T-helper 17 cell (primary cell): ENCODE measurements at places on chromosomes 2 and 18. TPM values are rescaled to one million over a fixed set of nuclear protein-coding genes. Genes with fewer than 3 reads are reported as not detected.
A peak's percentile ranks its signal among the peaks of the same experiment; 100 is the strongest.

Gene AGXT
- total RNA-seq = not detected

Gene SEPTIN10
- total RNA-seq = 6.2 TPM

Gene KCNE4
- not detected for total RNA-seq

Gene CENPA
- total RNA-seq = 0.50 TPM

Gene TUBA4A
- 107 TPM for total RNA-seq

Gene CNDP1
- total RNA-seq = 0.20 TPM

Gene RBMS1
- 108 TPM for total RNA-seq

Gene DES
- total RNA-seq = not detected

DNA sequence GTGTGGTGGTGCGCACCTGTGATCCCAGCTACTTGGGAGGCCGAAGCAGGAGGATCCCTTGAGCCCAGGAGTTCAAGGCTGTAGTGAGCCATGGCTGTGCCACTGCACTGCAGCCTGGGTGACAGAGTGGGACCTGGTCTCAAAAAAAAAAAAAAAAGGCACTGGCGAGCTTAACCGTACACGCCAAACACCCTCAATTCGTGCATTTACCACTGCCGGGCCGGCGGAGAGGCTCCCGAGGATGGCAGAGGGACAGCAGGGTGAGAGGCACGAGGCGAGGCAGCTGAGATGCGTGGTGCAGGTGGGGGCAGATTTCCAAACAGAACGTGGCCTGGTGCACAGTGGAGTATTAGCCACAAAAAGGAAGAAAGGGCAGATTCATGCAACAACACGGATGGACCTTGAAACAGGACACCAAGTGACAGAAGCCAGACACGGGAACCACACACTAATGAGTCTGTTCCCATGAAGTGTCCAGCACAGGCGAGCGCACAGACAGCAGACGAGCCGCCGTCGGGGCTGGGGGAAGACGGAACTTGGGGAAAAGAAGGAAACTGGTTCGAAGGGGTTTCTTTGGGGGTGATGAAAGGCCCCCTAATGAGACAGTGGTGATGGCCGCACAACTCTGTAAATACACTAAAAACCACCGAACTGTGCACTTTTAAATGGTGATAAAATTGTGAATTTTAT lies 27.4 kb downstream of the SLC66A2 start:
- no peak for DNase-seq
- no peak overlapping the region for H3K27ac ChIP-seq
- no peak overlapping the region for H3K4me3 ChIP-seq
- H3K27me3 ChIP-seq = no peaks in the 10 kb centered on the region
- peaks cover 2% of the 10 kb centered on the region for H3K4me1 ChIP-seq

GRCh38 chr2:240503848-240504247 lies 53.9 kb downstream of the ANKMY1 start:
- no peak overlapping the region for H3K4me3 ChIP-seq
- peaks cover 2% of the 10 kb centered on the region for H3K4me1 ChIP-seq
- no peaks in the 10 kb centered on the region for H3K27me3 ChIP-seq
- DNase-seq = no peak
- peaks cover 13% of the 10 kb centered on the region for H3K36me3 ChIP-seq
- H3K27ac ChIP-seq = no peak overlapping the region

DNA sequence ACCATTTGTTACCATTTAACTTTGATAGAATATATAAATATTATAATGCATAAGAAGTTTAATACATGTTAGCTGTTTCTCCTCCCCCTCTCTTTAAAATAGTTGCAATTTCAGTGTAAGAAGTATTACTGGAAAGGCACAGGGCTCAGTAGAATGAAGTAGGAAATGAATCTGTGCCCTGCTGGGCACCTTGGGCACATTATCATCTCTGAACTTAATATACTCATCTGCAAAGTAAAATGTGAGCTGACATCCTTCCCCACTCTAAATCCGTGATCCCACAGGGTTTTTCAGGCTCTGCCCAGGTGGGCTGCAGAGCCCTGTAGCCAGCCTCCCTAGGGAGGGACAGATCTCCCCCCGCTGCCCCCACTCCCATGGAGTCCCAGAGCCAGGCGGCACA lies 56.8 kb downstream of the DPP4 start:
- peaks cover 6% of the 10 kb centered on the region for H3K36me3 ChIP-seq
- no peaks in the 10 kb centered on the region for H3K27me3 ChIP-seq
- H3K4me3 ChIP-seq = no peak overlapping the region
- peak overlapping the region; percentile 93 for H3K27ac ChIP-seq

DNA sequence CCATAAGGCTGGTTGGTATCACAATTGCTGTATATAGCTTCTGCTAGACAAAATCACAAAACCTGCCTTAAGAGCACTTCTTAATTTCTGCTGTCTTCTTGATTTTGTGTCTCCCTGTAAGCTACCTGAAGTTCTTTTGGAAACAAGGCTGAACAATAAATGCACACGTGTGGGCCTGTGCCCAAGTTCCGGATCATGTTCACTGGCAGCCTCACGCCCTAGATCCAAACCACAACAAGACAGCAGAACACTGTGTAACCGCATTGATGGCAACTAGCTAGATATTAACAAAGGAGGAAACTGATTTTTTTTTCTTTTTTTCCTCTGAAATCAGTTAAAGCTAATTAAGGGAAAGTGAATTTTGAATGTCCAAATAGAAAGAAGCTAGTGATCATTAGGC lies 81.5 kb upstream of the LYPD6B start:
- H3K27ac ChIP-seq = no peak overlapping the region
- peaks cover 10% of the 10 kb centered on the region for H3K4me1 ChIP-seq
- peaks cover 18% of the 10 kb centered on the region for H3K36me3 ChIP-seq
- H3K27me3 ChIP-seq = no peaks in the 10 kb centered on the region
- H3K4me3 ChIP-seq = no peak overlapping the region

DNA sequence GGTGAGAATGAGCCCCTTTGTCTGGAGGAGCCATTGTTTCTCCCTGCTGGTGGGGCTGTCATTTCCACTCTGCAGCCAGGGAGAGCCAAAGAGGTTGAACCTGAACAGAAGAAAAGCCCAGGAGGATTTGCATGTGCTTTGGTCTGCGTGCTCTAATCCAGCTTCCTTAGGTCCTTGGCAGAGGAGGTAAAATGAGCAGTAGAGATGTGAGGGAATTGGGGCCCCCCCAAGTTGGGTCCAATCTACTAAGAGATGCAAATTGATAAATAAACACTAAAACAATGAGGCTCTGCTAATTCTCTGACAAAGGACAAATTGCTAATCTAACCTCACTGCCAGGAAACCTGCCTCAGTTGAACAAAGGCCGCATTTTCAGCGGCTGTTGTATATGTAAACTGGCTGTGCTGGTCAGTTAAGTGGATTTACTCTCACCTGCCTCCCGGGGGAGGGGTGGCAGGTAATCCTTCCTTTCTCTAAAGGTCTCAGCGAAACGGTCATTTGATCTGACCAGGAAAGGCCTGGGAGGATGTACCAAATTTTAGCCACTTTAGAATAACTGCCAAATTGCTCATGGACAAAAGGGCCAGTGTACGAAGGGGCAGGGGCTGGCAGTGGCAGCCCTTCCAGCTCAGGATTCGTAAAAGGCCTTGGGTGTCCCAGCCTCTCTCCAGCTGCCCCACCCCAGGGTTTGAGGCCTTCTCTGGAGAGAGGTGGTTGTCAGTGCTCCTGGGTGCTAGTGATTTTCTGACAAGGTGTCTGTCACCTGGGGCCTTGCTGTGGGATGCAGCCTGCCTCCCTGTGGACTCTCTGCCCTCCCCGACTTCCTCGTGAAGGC lies 193.6 kb downstream of the MIB1 start:
- no peak overlapping the region for H3K27ac ChIP-seq
- no peaks in the 10 kb centered on the region for H3K4me1 ChIP-seq
- no peak for DNase-seq

DNA sequence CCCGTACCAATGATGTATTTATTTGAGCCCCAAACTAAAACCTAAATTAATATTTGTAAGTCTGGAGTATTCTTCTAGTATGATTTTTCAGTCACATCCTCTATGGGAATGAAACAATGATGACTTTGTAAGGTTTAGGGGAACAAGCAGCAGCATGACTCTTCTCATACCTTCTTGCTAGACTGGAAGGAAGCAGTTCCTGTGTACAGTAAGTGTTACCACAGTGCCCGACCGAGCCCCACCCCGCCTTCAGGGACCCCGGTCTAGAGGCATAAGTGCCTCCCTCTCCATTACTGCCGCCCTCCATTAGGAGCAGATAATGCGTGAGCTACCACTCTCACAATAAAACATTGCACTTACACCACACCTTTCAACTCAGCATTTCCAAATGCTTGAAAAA lies 599.3 kb downstream of the ARHGAP15 start:
- no peaks in the 10 kb centered on the region for H3K27me3 ChIP-seq
- H3K27ac ChIP-seq = peak overlapping the region; percentile 82
- H3K36me3 ChIP-seq = peaks cover 3% of the 10 kb centered on the region
- peaks cover 54% of the 10 kb centered on the region for H3K4me1 ChIP-seq
- no peak overlapping the region for H3K4me3 ChIP-seq

- DNase-seq = no peak
- peaks cover 2% of the 10 kb centered on the region for H3K36me3 ChIP-seq
- H3K27ac ChIP-seq = no peak overlapping the region
- H3K4me1 ChIP-seq = peaks cover 21% of the 10 kb centered on the region
- no peaks in the 10 kb centered on the region for H3K27me3 ChIP-seq
- no peak overlapping the region for H3K4me3 ChIP-seq
Observed at GRCh38 chr2:96928277-96928781, 58.1 kb downstream of the FAM178B start.

DNA sequence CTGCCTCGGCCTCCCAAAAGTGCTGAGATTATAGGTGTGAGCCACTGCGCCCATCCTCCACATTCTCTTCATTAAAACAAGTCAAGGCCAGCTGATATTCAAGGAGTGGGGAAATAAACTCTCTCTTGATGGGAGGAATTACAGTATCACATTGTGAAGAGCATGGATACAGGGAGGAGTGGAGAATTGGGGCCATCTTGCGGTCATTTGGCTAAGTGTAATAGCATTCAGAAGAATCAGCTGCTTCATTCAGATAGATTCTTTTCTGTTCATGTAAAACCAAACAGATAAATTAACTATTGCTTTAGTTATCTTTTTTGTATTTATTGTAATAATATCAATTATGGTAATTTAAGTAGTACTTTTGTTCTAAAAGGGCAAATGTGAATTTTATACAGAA lies 156.3 kb downstream of the UBR3 start:
- no peaks in the 10 kb centered on the region for H3K27me3 ChIP-seq
- no peak for DNase-seq
- peaks cover 3% of the 10 kb centered on the region for H3K36me3 ChIP-seq
- no peak overlapping the region for H3K4me3 ChIP-seq
- peaks cover 7% of the 10 kb centered on the region for H3K4me1 ChIP-seq
- H3K27ac ChIP-seq = no peak overlapping the region

DNA sequence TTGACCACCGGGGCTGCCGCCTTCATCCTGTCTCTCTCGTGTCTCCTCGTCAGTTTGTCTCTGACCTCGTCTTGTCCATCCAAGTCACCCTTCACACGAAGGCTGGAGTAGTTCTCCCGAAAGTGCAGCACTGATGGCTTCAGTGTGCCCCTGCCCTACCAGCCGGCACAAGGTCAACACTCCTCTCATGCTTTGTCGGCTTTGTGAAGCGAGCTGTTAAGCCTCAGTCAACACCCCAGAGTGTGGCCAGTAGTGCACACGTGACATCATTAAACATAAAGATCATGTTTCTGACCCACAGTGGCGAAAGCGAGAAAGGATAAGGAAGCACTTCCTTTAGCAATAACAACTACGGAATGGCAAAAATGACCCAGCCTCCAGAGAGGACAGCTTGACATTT lies 23.2 kb downstream of the ACKR3 start:
- no peak for DNase-seq
- H3K36me3 ChIP-seq = no peaks in the 10 kb centered on the region
- H3K4me3 ChIP-seq = no peak overlapping the region
- no peak overlapping the region for H3K27ac ChIP-seq
- H3K4me1 ChIP-seq = no peaks in the 10 kb centered on the region
- no peaks in the 10 kb centered on the region for H3K27me3 ChIP-seq

DNA sequence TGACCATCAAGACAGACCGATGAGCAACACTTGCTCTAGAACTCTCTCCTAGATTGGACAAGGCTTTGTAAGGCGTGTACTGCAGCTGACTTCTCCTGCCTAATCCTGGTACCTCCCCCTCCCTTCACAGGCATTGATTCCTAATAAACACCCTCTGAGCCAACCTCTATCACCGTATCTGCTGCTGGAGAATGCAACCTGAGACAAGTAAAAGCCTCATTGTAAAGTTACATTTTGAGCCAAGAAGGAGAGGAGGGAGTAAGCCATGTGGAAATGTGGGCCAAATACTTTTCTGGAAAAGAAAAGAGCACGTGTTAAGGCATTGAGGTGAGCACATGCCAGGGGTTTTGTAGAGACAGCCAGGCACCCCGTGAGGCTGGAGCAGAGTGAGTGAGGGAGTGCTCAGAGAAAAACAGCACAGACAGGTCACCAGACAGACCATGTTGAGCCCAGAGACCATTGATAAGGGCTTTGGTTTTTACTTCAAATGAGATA lies 2.6 kb upstream of the WDFY1 start:
- DNase-seq = no peak
- H3K4me3 ChIP-seq = no peak overlapping the region
- H3K36me3 ChIP-seq = peaks cover 4% of the 10 kb centered on the region
- H3K27me3 ChIP-seq = no peaks in the 10 kb centered on the region
- peak overlapping the region; percentile 85 for H3K27ac ChIP-seq

- H3K36me3 ChIP-seq = peaks cover 13% of the 10 kb centered on the region
- H3K4me3 ChIP-seq = peak overlapping the region; percentile 97
- H3K4me1 ChIP-seq = peaks cover 47% of the 10 kb centered on the region
- DNase-seq = peak; percentile 77
Observed at GRCh38 chr2:136118819-136119716, 1.1 kb upstream of the CXCR4 start.

DNA sequence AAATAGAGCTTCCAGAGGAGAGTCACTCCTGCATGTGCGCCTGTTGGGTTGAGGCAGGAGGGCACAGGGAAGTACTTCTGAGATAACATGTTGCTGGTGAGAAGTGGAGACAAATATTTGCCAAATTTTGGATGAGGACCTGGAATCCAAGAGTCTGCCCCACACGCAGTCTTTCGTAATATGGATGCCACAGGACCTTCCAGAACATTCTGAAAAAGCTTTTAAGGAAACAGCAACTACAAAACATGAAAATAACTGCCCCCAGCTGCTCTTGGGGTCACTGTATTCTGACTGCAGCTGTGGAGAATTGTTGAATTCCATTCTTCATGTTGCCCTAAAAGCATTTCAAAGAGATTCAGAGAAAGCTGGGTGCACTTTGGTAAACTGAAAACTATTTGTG lies 227.5 kb downstream of the C1D start:
- H3K4me1 ChIP-seq = peaks cover 3% of the 10 kb centered on the region
- peaks cover 18% of the 10 kb centered on the region for H3K27me3 ChIP-seq

DNA sequence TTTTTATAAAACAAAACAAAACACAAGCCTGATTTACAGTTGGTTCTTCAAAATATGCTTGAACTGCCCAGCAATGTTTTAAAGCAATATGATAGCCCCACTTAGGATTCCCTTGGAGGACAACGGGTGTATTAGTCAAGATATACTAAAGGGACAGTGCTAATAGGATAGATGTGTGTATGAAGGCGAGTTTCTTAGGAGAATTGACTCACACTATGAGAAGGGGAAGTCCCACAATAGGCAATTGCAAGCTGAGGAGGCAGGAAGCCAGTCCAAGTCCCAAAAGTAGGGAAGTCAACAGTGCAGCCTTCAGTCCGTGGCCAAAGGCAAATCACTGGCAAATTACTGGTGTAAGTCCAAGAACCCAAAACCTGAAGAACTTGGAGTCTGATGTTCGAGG lies 167.9 kb downstream of the CBLN2 start:
- no peaks in the 10 kb centered on the region for H3K4me1 ChIP-seq
- no peaks in the 10 kb centered on the region for H3K27me3 ChIP-seq
- H3K27ac ChIP-seq = no peak overlapping the region
- no peak for DNase-seq

GRCh38 chr18:33914399-33914798 lies 310.3 kb downstream of the NOL4 start:
- H3K27ac ChIP-seq = no peak overlapping the region
- no peak overlapping the region for H3K4me3 ChIP-seq
- H3K4me1 ChIP-seq = no peaks in the 10 kb centered on the region
- no peaks in the 10 kb centered on the region for H3K36me3 ChIP-seq
- H3K27me3 ChIP-seq = no peaks in the 10 kb centered on the region
